ENCODE measurements at places on chromosomes 1 and 21.

- no peak for DNase-seq
Measured at GRCh38 chr1:53688381-53689102, 50.4 kb downstream of the GLIS1 start.

DNA sequence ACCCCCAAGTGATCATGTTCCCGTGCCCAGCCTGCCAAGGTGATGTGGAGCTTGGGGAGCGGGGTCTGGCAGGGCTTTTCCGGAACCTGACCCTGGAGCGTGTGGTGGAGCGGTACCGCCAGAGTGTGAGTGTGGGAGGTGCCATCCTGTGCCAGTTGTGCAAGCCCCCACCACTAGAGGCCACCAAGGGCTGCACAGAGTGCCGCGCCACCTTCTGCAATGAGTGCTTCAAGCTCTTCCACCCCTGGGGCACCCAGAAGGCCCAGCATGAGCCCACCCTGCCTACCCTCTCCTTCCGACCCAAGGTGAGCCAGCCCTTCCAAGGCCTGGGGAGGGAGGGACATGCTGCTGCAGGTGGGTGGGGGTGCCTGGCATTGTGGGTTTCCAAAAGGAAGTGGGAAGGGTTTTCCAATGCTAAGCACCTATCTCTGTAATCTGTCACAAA lies 2.3 kb downstream of the TRIM46 start:
- DNase-seq, result no peak

GRCh38 chr1:85494074-85494903 lies 29.3 kb upstream of the DDAH1 start:
- no peak for DNase-seq

- DNase-seq, result no peak
Measured at GRCh38 chr1:20896826-20897225, 109.7 kb upstream of the HP1BP3 start.

DNA sequence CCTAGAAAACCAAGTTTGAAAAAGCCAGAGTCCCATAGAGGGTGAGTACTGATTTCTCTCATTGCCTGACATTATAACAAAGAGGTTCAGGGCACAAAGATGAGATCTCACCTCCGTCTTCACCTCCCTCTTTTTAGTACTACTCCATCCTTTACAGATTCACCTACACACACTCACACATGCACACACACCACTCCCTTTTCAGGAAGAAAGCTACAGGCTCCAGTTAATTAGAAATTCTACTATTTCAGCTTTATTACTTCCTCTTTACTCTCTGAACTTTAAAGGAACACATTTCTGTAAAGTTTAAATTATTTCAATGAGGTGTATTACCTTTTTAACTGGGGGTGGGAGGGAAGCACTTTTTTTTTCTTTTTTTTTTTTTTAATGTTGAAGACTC lies 59.6 kb upstream of the PRDX6 start:
- no peak for DNase-seq

GRCh38 chr1:66752000-66752592 lies at the start of gene DYNLT5:
TSS of gene DYNLT5 (plus strand) at chr1:66752459. CDS start at chr1:66754659, 2,200 bp downstream.
- no peak for DNase-seq

DNA sequence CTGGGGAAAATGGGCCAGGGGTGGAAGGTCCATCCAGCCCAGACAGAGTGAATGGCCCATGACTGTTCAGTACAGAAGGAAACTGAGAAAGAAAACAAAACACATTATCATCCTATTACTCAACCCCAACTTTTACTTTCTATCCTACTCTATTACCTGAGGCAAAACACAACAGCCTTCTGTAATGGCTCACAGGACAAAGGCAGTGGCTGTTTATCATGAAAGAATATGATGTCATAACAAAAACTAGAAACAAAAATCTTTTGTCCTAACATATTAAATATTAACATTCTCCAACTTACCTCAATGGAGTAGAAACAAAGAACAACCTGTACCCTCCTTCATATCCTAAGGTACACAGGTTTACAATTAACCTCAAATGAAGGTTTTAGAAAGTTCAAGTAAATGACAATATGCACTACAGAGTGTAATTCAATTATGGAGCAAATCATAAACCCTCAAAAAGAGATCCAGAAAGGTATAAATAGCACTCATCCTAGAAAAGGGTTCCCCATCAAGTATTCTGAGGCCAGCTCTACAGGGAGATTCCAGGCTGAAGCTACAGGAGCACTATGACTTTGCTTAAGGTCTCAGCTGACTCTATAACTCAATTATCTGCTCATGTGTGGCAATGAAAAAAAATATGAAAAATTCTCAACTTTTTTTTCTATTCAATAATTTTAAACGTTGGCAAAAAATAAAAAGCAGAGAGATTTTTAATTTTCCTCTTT lies 15.1 kb downstream of the ELK4 start:
- no peak for DNase-seq

DNA sequence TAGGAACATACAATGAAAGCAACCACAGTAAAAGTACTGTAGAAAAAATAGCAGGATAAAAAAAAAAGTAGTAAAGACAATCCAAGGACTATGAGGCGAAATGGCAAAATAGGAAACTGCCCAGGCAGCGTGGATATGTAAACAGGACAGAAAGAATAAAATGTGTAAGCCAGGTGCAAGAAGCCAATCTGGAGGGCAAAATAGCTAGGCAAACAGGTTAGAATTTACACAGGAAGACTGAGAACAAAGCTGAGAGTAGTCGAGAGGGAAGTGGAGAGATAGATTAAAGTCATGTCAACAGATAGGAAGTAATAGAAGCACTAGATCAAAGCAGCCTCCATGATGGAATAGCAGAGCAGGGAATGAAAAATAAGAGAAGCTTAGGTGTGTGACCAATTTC lies 124.2 kb upstream of the B3GALT2 start:
- DNase-seq, result no peak

GRCh38 chr1:178751046-178751445 lies 26.0 kb downstream of the RALGPS2 start:
- no peak for DNase-seq

GRCh38 chr1:176434234-176434633 lies 28.7 kb upstream of the PAPPA2 start:
- DNase-seq, result no peak

DNA sequence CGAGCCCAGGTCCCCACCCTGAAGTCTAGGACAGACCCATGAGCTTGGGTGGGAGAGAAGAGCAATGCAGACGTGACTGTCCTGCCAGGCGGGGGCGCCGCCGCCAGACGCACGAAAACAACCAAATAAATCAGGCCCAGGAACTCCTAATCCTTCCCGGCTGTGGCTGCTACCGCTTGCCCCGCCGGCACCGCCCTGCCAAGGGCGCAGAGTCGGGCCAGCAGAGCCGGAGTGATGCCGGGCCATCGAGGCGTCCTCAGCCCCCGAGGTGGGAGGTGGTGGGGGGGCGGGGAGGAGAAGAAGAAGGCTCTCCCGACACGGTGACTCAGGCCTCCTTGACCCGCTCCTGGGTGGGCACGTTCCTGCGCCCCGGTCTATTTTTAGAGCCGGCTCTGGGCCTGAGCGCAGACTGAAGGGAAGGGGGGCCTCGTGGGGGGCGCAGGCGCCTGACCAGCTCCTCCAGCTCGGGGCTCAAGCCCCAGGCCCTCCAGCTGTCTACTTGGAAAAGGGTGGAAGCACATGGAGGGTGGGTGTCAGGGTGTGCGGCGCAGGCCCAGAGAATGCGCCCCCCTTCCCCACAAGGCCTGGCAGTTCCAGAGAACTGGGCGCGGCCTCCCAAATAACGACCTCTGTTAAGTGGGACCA lies 10.7 kb upstream of the COL16A1 start:
- no peak for DNase-seq

GRCh38 chr1:186283374-186283773 lies 91.7 kb downstream of the TPR start:
- DNase-seq, result no peak

GRCh38 chr1:27877115-27877416 lies 4.7 kb downstream of the THEMIS2 start:
- DNase-seq, result no peak

DNA sequence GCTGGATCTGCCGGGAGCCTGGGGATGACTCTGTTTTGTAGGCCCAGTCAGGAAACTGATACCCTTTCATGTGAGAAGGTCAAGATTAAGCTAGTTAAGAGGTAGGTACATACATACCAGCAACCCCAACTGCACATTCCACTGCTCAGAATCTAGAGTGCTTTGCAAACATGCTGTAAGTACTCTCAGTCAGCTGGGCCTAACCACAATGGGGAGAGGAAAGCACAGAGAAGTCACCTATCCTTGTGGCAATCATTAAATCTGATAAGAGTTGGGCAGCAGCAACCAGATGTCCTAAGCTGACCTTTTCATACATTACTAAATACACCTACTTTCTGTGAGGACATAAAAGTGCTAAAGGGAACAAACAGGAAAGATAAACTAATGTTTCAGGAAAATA lies 2.5 kb downstream of the ETV3 start:
- no peak for DNase-seq

DNA sequence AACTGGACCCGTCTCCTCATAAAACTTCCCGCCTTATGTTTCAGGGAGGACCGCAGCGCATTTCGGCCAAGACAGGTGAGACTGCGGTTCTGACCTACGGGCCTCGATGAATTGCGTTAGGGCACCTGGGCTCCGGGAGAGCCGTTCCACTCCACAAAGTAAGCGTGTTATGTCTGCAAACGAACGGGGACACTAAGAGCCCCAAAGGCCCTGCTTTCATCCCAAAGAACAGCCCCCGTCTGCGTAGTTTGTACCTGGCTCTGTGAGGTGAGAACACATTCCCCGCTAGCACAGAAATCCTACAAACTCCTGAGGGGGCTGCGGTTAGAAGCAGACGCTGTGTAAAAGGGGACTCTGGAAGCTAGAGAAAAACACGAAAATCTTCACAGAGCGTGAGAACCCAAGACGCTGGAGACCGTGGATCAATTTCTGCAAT lies 41.6 kb upstream of the PPIAL4F start:
- no peak for DNase-seq

GRCh38 chr21:45292399-45293219 lies 4.9 kb upstream of the POFUT2 start:
- peak; percentile 63 for DNase-seq

- no peak for DNase-seq
Measured at GRCh38 chr1:100613817-100614559, 76.0 kb downstream of the GPR88 start.

GRCh38 chr21:23887725-23888306 lies 1719.5 kb downstream of the MRPL39 start:
- DNase-seq, result peak; percentile 38

DNA sequence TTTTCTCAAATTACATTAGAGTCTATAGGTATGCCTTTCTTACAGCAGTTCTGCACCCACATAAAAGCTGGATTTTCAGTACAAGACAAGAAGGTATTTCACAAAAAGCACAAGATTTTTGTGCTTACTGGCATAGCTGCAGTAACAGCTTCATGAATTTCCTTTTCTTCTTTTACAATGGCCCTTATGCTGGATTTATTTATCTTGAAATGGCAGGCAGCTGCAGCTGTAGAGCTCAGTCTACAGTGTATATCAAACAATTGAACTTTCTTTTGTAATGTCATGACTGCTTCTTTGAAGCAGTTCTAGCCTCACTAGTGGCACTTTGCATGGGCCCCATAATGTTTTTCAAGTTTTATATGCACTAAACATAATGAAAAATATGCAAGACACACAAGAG lies 510.2 kb downstream of the KCNT2 start:
- no peak for DNase-seq

GRCh38 chr1:176719447-176719846 lies 256.5 kb downstream of the PAPPA2 start:
- DNase-seq, result no peak

- DNase-seq, result no peak
Measured at GRCh38 chr1:154865442-154866256, 4.4 kb downstream of the KCNN3 start.

DNA sequence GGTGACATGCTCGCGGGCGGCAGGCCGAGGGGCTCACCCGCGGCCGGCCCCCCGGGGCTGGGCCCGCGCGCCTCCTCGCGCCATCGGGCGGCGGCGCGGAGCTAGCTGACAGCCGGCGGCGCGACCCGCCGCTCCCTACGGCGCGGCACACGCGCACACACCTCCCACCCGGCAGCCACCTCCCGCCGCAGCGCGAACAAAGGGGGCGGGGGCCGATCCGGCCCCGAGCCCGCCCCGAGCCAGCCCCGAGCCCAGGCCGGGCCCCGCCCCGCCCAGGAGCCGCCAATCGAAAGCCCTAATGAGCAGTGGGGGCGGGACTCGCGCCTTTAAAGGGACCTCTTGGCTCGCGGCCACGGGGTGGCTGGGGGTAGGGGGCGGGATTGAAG lies at the start of gene KIF21B:
KIF21B (minus strand) TSS at position 198 of the 386 bp plus-strand sequence. CDS start 331 bp downstream, outside the sequence.
- peak; percentile 89 for DNase-seq

DNA sequence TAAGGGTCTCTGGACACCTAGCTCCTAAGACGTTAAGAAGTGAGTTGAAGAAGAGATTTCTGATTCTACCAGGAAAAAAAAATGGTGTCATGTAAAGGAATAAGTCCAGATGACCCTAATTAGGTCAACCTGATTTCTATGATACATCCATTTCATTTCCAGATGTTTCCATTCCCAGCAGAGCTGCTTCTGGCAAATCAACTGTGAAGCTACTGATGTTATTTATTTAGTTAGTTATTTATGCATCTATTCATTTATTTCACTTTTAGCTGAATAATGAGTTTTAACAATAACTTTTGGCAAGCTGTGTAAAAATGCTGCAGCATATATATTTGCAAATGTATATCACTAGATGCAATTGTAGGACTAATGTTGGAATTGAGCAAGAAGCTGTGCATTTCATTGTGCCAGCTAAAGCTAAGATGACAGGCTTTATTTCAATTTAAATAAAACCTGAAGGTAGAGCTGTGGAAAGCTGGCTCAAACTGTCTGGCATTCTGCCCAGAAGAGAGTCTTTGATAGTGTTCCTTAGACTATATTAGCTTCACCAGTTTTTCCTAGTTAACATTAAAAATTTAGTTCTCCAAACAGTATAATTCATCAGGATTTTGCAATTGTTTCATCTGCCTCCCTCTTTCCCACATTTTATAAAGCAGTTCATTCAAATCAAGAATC lies 1164.4 kb upstream of the ADGRL4 start:
- no peak for DNase-seq

- no peak for DNase-seq
Measured at GRCh38 chr1:151908228-151908691, 1.1 kb downstream of the THEM4 start.

GRCh38 chr1:206931709-206932108 lies 10.0 kb upstream of the FCMR start:
- DNase-seq, result no peak

- DNase-seq, result peak; percentile 82
Measured at GRCh38 chr1:39954870-39955546, at the start of gene MFSD2A. TSS of gene MFSD2A (plus strand) at chr1:39955145. CDS start at chr1:39955293, 148 bp downstream.

GRCh38 chr1:1128454-1129139 lies 12.7 kb upstream of the C1orf159 start:
- DNase-seq, result no peak

DNA sequence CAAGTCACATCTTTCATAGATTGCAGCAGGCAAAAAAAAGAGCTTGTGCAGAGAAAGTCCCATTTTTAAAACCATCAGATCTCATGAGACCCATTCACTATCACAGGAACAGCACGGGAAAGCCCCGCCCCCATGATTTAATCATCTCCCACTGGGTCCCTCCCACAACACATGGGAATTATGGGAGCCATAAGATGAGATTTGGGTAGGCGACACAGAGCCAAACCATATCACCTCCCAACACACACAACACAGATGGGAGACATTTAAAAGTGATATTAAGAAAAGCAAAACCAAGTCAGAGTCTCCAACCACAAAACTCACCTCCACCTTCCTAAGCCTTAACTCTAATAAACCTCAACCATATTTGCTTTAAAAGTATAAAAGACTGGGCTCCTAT lies 61.5 kb upstream of the TIAM1 start:
- DNase-seq, result no peak

GRCh38 chr21:42653231-42654061 lies at the start of gene PDE9A:
TSS of gene PDE9A (plus strand) at chr21:42653621. CDS start at chr21:42653815, 194 bp downstream.
- DNase-seq, result peak; percentile 34

GRCh38 chr1:153568367-153569099 lies 2.9 kb upstream of the S100A2 start:
- peak; percentile 70 for DNase-seq
